Spleen (tissue), 13 donors: ENCODE measurements at places on chromosomes 12 and 14. TPM values are rescaled to one million over a fixed set of nuclear protein-coding genes. Genes with fewer than 3 reads are reported as not detected.

- DNase-seq: no peak
Measured at GRCh38 chr12:118641249-118641648, 264.9 kb downstream of the SUDS3 start.

Gene LRP1
- total RNA-seq: 204 TPM

- DNase-seq: peak; percentile 91
Measured at GRCh38 chr12:47216150-47216677, 136.5 kb upstream of the AMIGO2 start.

Gene FANCM
- 9.8 TPM for total RNA-seq

- no peak for DNase-seq
Measured at GRCh38 chr12:81957631-81958030, 198.5 kb upstream of the PPFIA2 start.

DNA sequence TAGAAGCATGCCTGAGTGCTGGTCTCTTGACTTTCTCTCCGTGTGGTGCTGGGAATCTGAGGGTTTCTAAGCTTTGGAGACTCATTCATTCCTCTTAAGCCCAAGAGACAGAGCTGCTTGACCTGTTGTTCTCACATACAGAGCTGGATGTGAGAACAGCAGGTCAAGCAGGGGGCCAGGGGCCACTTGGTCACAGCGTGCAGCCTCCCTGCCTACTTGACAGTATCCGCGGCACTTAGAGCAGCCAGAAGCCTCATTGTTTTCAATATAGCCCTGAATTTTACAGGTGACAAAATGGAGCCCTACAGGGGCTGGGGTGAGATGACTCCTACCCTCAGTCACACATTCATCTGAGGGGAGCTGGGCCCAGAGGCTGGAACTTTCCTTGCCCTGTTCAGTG, 88.9 kb downstream of the ESRRB start:
- no peak for DNase-seq

- DNase-seq: no peak
Measured at GRCh38 chr14:51482102-51482501, 169.6 kb upstream of the FRMD6 start.

DNA sequence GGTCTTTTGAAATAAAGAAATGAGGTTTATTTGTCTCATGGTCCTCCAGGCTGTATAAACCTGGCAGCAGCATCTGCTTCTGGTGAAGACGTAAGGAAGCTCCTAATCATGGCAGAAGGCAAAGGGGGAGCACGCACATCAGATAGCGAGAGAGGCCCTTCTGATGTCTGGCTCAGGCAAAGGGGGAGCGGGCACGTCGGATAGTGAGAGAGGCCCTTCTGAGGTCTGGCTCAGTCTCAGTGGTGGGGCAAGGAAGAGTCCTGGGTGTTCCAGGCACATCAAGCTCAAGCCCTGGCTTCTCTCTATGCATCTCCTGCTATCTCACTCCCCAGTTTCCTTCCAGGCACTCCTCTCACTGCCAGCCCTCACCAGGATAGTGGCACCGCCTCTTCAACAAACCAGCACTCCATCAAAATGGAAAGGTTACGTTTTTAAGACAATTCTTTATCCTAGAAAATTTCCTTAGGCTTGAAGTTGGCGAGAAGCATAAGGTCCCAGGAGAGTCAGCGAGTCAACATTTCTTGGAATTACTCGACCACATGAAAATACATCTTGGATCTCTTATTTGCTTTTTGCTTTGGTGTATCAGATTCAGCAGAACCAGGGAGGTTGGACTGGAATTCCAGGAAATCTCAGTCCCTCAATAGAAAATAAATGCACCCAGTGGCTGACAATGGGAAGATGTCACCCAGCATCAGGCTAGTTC, 189.6 kb upstream of the TMEM132C start:
- no peak for DNase-seq

DNA sequence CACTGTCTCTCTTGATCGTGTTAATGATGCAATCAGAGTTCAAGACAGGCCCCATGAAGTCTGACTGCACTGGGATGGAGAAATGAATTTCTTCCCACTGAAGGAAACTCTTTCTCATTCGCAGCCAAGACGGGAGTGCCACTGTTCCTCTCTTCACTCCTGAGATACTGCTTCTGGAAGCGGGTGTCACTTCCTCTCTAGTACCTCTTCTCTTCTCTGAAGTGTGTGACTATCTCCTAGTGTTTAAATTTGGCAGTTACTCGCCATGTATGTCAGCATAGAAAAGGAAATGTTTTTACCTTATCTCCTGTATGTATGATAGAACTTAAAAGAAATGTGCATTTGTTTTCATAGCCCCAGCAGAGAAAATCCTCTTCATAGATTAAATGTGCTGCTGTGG, 215.2 kb downstream of the ANO6 start:
- DNase-seq: no peak

GRCh38 chr12:57001448-57001906, 4.9 kb downstream of the ZBTB39 start:
- DNase-seq: peak; percentile 88

DNA sequence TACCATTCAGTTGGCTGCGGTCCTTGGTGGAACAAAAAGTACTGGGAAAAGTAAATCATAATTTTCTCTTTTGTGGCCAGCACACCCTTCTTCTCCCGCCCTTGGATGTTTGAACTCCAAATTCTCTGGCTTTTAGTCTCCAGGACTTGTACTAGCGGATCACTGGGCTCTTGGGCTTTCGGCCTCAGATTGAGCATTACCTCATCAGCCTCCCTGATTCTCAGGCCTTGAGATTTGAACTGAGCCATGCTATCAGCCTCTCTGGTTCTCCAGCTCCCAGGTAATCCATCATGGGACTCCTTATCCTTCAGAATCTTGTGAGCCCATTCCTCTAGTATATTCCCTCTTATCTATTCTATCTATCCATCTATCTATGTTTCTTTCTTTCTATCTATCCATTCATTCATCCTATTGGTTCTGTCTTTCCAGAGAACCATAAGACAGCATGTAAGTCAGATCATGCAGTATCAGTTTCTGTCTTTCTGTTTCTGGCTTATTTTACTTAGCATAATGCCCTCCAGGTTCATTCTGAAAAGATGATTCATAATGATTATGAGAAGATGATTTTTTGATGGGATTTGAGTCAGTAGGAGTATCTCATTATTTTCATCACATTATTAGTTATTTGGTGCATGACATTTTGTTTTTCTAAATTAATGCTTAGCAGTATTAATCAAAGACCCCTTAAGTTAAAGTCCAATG, 814.9 kb downstream of the LRFN5 start:
- DNase-seq: no peak

DNA sequence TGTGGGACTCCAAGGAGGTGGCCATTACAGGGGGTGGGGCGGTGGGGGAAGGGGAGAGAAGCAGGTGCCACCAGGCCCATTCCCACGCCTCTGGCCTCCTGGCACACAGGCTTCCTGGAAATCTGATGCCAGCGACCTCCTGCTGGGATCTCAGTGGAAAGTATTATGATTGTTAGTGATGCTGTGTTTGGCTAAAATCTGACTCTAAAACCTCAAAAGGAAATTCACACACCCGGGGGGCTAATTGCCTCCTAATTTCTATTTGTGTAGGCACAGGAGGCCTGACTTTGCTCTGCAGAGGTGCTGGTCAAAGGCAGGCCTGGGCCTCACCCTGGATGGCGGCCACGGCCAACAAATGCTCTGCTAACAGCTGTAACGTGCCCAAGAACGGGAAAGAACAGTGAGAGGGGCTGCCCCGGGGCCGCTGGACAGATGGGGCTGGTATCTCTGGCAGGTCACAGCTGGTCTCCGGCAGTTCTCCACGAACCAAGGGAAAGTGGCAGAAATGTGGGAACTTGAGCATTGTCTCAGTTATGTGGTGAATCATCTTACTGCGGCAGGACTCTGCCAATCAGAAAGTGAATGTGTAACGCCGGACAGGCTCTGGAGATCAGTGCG, 14.3 kb downstream of the FAM181A start:
- peak; percentile 76 for DNase-seq

Gene GLIPR1L1
- total RNA-seq: not detected

Gene AQP6
- 0.36 TPM for total RNA-seq
